ENCODE measurements at places on chromosomes 6 and 20.

GRCh38 chr20:49608752-49609670, 41.1 kb upstream of the PTGIS start:
- DNase-seq = peak; percentile 32

- DNase-seq = no peak
These were observed 787 bp upstream of the CARMIL1 start for GRCh38 chr6:25278261-25278913.

DNA sequence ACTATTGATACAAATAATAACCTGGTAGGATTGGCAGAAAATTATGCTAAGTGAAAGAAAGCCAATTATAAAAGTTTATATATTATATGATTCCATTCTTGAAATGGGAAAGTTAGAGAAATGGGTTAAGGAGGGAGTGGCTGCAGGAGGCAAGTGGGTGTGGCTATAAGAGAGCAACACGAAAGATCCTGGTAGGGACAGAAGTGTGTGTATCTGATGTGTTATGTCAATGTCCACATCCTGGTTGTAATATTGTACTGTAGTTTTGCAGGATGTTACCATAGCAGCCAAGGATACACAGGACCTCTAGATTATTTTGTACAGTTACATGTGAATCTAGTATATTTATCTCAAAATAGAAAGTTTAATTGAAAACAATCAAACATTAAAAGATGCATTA, 46.8 kb downstream of the SNX5 start:
- no peak for DNase-seq

GRCh38 chr6:169454204-169454871, 200.7 kb upstream of the THBS2 start:
- peak; percentile 74 for DNase-seq

GRCh38 chr6:11129908-11130565, 18.5 kb upstream of the ERVFRD-1 start:
- no peak for DNase-seq

- DNase-seq = no peak
These were observed 127.3 kb downstream of the DLL1 start for GRCh38 chr6:170163405-170164170.

GRCh38 chr6:149065658-149066556, 251.6 kb upstream of the TAB2 start:
- DNase-seq = no peak

- DNase-seq = no peak
These were observed 152.5 kb downstream of the FOXC1 start for GRCh38 chr6:1762203-1762602.

DNA sequence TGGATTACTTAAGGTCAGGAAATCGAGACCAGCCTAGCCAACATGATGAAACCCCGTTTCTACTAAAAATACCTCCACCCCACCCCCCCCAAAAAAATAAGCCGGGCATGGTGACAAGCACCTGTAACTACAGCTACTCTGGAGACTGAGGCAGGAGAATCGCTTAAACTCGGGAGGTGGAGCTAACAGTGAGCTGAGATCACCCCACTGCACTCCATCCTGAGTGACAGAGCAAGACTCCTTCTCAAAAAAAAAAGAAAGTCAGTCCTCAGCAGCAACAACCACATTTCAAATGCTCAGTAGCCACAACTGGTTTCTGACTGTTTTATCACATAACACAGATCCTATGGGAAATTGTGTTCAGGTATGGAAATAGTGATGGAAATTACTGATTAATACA, 135.3 kb downstream of the HFE start:
- DNase-seq = no peak

DNA sequence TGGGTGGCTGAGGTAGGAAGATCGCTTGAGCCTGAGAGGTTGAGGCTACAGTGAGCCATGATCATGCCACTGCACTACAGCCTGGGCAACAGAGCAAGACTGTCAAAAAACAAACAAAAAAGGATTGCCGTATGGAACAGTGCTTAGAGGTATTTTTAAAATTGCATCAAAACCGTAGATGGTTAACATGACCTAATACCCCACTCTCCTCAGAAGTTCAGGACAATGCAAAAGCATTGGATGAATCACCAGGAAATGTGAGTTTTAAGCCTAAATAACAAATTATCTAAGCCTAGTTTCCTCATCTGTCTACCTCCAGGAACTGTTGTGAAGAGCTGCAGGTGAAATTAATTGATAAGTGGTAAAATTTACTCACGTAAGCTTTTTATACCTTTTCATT, 123.8 kb upstream of the ID4 start:
- peak; percentile 36 for DNase-seq

DNA sequence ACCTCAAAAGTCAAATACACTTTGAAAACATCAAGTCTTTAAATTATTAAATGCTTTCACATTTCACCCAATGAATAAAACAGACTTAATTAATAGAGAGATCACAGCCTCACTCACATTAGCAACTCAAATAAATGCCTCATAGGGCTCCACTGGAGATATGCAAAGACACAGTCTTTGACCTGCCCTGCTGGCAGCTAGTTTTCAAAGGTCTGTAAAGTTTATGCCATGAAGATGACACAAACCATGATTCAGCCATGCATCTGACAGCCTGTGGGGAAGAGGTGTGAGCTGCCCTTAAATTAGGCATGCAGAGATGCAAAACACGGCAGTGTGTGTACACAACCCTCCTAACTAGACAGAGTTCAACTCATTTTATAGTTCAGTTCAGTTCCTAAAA, 83.6 kb downstream of the PAK5 start:
- DNase-seq = no peak

DNA sequence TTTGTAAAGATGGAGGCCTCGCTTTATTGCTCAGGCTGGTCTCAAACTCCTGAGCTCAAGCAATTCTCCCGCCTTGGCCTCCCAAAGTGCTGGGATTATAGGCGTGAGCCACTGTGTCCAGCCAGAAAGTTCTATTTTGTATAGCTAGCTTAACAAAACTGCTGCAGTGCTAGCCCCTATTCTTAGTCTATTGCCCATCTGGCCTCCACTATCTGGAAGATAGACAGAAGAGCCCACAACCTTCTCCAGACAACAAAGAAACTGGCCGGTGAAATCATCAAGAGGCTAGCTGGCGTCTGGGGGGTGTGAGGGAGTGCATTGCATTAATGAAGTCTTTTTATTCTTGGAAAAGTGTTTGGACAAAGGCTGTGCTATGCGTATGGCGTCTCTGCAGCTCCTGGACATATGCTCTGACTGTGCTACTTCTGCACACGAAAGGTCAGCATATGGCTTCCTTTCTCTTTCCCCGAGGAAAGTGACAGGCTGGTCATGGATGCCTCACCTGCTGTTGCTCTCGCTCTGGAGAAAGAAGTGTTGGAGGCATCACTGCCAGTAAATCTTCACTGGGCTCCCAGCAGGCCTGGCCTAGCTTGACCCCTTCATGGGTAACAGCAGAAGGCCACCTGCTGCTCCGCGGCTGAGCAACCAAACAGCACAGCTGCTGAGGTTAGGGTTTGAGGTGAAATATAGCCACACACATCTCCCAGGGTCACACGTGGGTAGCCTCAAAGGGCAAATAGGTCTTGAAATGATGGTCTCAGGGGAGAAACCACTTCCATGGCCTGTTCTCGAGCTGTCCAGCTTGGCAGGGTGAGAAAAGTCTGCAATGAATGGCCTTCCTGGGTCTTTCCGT, 95.1 kb upstream of the IYD start:
- DNase-seq = no peak

DNA sequence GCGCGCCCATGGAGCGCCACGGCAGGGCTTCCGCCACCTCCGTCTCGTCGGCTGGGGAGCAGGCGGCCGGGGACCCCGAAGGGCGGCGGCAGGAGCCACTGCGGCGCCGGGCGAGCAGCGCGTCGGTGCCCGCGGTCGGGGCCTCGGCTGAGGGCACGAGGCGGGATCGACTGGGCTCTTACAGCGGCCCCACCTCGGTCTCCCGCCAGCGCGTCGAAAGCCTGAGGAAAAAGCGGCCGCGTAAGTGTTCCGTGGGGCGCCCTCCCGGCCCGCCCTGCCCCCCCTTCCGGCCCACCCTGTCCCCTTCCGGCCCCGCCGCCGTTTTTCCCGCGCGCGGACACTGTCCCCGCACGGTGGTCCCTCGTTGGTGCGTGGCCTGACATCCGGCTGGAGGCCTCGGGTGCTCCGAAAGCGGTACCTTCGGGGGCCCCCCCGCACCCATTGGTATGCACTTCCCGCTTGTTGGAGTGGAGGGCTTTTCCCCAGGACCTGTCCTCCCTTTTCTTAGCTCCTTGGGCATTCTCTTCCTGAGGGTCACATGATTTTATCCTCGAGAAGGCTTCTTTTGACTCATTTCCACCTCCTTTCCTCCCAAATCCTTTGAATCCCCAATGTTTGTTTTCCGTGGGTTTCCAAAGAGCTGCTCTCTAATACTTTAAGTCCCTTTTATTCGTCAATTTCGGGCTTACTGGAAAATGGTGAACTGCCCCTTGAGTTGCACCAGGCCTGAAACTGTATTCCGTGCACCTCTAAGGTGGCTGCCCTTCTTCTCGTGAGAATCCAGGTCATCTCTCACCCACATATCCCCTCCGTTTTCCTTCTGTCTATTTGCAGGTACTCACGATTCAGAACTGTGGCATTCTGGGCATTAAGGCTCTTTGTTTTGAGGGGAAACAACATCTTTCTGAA, 556 bp downstream of the PANK2 start:
- DNase-seq = peak; percentile 32

GRCh38 chr6:105192707-105193465, 13.1 kb upstream of the POPDC3 start:
- DNase-seq = peak; percentile 79

DNA sequence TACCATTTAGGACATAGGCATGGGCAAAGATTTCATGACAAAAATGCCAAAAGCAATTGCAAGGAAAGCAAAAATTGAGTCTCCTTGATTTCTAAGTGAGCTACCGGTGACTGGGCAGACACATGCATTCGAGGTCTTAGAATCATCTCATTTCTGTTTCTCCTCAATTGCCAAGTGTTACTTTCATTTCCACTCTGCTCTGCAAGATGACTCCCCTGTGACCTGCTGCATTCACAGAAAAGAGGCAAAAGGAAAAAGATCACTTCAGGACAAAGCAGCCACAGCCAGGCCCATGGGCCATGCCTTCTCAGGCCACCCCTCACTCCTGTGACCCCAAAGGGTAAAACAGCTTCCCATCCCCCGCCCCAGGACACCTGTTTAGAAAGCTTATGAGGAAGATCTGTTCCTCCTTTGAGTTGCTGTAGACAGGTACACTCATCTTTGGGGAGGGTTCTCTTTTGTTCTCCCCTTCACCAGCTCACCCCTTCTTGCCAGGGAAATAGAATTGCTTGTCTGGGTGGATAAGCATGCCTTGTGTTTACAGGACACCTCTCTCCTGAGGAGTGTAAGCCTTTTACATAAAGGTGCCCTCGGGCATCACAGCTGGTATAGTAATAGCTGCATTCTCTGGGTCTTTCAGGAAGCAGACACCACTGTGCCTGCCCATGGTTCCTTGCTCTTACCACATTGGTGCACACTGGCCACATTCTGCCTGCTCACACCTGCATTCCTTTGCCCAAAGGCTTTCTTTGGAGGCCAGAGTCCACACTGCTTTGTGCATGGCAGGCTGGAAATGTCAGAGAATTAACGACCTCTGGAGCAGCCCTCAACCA, 105.0 kb downstream of the SLC24A3 start:
- no peak for DNase-seq

- no peak for DNase-seq
These were observed 7.6 kb upstream of the HIVEP2 start for GRCh38 chr6:142952614-142953013.
